ENCODE measurements at places on chromosomes 5 and 9. TPM values are rescaled to one million over a fixed set of nuclear protein-coding genes. Genes with fewer than 3 reads are reported as not detected.

GRCh38 chr5:144367991-144368390 is 197.3 kb downstream of the KCTD16 start:
- DNase-seq, result no peak

DNA sequence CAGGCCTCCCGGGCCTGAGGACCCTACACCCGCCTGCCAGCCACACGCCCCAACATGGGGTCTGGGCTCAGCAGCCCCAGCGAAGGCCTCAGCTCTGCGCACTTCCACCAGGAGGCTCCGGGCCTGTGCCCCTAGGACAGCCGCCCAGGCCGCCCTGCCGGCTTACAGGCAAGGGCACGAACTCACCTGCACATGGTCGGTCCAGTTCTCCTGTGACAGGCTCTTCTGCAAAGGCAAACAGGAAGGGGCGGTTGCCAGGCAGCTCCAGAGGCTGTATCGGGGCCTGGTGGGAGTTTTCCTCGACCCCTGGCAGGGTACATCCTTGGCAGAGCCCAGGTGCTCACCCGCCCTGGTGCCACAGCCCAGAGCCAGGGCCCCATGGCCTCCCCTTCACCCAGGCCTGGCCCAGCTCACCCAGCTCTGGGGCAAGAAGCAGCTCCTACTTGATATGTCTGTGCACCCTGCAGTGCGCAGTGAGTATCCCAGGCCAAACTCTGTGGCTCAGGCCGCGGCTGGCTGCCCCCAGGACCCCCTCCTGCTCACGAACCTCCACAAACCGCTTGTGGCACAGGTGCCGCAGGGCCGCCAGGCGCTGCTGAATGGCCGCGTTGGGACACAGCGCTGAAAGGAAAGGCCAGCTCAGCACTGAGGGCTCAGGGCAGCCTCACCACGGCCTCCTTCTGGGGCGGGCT is 52.2 kb upstream of the NRARP start:
- no peak for DNase-seq

DNA sequence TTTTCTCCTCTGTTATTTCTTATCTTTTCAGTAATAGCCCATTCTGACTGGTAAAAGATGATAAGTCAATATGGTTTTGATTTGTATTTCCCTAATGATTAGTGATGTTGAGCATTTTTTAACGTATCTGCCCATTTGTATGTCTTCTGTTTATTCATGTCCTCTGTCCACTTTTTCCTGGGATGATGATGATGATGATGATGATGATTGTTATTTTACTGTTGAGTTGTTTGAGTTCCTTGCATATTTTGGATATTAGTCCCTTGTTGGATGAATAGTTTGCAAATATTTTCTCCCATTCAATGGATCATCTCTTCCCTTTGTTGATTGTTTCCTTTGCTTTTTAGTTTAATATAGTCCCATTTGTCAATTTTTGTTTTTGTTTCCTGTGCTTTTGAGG is 27.0 kb downstream of the UTP15 start:
- DNase-seq, result no peak

DNA sequence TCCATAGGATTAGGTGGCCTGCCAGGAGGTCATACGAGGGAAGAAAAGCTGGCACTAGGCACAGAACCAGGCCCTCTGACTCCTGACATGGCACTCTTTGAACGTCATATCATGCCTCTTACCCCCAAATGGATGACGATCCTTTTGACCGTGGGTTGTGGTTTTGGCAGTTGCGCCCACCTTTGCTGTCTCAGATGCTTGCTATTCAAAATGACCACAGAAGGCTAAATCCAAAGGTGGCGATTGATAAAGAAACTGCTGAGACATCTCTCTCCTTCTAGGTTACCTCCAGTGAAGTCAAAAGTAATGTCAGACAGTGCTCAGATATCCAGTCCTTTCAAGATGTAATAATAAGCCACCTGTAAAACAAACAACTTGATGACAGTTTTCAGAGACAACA is 385.0 kb downstream of the EFNA5 start:
- no peak for DNase-seq

DNA sequence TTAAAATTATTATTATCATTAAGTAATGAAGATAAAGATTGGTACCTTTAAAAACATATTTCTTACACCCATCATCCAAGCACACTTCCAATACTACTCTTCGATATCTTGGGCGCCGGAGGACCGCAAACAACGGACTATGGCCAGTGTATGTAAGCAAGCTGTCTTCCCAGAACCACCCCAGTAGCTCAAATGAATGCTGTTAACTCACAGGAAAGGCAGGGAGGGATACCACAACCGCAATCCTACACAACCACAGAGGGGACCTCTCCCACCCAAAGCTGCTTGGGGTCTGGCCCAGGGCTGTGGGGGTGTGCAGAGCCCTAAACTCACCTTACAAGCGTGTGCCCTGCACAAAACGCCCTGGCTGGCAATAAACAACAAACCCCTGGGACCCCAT is 20.6 kb downstream of the GOLM1 start:
- no peak for DNase-seq

GRCh38 chr5:41857989-41858388 is 12.2 kb downstream of the OXCT1 start:
- DNase-seq, result no peak

GRCh38 chr9:129221979-129222635 is 44.0 kb upstream of the IER5L start:
- DNase-seq, result no peak

DNA sequence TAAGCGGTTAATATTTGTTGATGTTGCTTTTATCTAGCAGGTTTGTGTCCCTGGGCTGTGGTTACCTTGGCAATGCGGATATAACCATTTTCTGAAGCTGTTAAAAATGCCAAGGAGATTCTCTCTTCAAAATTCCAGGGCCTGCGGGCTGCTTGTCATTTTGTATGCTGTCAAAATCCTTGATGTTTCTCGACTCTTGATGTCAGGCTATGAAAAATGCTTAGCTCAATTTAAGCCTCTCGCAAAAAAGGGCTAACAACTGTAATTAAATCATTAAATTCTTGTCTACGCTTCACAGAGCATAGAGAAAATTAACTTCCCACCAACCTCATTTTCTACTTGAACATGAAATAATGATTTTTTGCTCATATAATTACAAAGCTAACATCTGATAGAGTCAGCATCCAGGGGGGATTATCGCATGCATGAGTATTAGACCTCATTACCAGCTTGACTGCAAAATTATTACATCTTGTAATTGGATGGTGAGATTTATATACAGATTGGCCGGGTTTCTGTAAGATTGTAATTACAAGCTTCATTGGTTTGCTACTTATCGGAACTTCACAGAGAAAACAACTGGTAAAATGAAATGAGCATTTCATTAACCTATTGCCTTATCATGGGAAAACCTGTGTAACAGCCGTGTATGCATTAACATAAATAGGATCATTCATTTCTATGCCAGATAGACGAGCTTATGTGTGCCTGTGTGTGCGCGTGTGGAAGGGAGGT is 83.1 kb upstream of the IRX1 start:
- no peak for DNase-seq

DNA sequence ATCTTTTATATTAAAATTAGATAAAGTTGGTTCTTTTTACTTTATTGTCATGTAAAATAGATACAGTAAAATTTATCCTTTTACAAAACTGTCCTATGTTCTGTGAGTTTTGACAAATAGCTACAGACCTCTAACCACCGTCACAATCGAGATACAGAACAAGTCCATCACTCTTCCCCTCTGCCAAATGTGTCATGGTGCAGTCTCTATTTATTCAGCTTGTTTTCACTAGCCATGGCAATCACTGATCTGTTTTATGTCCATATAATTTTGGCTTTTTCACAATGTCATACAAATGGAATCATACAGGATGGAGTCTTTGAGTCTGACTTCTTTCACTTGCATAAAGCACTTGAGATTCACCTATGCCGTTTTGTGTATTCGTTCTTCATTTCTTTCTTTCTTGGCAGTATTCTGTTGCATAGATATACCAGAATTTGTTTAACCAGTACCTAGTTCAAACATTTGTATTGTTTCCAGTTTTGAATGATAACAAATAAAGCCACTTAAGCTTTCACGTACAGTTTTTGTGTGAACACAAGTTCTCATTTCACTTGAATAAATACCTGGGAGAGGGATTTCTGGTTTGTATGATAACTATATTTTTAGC is 273.2 kb upstream of the MPDZ start:
- no peak for DNase-seq

- no peak for DNase-seq
Observed at GRCh38 chr9:23707249-23707648, 118.8 kb downstream of the ELAVL2 start.

DNA sequence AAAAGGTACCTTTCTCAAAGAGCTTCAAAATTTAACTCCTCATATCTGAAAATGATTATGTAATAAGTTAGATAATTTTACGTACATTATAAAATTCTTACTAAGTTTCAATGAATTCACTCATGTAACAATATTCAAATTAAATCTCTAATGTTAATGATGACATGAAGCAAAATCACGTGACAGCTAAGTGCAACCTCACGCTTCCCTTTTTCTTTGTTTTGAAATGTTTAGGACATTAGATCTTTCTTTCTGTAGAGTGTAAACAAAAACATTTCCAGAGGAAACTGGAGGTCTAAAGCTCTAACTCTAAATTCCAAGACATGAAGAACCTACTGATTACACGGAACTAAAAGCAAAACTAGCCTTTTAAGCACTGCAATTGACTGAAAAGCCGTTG is 227.3 kb upstream of the TBCA start:
- DNase-seq, result no peak

DNA sequence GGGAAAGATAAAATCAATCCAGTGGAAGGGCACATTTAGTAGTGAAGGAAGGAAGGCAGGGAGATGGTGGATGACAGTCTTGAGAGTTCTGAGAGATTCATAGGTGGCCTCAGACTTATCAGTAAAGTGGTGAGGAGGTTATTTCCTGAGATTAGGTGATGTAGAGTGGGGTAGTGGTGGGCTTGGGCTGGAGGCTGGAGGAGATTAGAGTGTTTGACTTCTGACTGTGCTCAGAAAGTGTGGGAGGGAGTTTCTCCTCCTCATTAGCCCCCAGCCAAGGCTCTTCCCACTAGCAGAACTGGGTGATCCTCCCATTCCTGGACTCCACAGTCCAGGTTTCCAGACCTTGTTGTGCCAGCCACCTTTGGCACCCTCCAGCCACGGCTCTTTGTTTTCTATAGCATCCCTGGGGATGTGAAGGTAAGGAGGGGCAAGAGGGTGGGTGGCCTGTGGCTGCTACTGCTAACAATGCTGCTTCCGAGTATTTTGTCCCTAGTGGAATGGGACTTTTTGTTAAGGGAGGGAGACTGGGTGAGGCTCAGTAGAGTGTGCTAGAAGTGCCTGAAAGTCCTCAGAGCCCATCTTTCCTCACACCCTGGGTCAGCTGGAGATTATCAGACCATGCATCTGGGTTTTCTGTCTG is 94.4 kb downstream of the ADRB2 start:
- DNase-seq, result no peak

DNA sequence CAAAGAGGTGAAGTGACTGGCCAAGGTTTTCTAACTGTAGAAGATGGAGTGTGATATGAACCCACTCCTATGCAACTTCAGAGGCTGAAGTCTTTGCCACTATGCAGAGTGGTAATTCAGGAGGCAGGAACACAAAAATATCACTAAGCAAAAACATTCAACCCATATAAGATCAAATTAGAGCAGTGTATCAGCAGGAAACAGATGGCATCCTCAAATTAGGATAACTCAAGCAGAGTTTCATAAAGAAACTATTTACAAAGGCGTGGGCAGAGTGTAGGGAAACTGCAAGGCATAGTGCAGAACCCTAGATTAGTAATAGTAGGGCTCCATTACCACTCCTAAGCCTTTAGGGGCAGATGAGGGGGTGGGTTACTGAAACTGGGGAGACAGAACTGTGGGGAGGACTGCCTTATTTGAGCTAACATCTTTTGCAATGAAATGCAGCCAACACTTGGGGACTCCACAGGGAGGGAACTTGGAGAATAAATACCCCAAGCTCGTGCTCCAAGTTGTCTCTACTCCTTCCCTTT is 72.2 kb downstream of the PTTG1 start:
- no peak for DNase-seq

- no peak for DNase-seq
Observed at GRCh38 chr5:143258559-143259253, 144.8 kb downstream of the NR3C1 start.

DNA sequence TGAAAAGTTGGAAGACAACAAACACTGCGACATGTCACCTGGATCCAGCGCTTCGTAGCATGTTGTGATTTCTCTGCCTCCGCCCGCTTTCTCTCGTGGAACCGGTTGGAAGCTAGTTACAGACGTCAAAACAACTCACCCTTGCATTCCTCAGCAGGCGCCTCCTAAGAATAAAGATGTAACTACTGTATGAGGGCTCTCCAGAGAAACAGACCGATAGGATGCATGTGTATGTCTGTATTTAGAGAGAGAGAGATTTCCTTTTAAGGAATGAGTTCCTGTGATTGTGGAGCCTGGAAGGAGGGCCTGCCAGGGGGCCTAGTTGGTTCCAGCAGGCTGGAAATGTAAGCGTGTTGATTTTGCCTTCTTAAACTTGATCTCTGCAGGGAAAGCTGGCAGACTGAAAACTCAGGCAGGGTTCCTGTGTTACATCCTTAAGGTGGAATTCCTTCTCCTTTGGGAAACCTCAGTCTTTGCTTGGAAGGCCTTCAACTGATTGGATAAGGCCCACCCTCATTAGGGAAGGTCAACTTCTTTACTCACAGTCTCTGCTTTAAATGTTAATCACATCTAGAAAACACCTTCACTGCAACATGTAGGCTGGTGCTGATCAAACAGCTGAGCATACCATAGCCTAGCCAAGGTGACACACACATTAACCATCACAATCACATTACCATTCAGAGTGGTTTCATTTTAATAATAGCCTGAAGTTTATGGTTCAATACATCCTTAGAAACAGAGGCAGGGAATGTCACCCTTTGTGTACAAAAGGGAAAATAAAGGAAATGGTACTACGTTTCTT is 163.8 kb downstream of the SYK start:
- no peak for DNase-seq

- no peak for DNase-seq
Observed at GRCh38 chr5:34657274-34657921, 1.3 kb downstream of the RAI14 start.

DNA sequence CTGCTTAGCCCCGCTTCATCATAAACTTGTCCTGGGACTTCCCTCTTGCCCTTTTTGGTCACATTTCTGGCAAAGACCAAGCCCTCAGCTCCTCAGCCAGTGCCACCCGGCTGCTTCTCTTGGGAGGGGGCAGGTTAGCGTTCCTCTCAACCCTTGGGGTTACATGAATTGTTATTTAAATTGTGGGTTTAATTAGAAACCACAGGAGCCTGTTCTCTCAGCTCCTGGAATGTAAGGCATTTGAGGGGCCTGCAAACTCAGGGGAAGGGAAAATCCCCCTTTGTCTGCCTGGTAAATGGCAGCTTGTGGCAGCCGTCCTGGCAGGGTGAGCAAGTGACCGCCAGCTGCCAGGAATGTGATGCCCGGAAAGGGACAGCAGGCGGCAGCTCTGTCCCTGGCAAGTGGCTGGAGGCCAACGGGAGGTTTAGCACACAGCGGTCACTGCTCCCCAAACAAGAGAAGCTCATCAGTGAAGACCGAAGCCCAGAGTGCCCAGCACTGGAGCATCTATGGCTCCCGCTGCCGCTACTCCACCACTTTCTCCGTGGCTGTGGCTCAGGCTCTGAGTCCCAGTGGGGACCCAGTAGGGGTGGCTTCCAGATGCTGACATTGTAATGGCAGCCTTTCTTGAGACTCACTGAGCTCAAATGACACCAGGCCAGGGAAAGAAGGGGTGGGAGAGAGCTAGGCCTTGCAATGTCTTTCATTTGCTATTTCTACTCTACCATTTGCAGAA is 51.7 kb downstream of the SHB start:
- peak; percentile 90 for DNase-seq

The PCDHGC4 gene
- 5.8 TPM for total RNA-seq

The NME5 gene
- 2.0 TPM for total RNA-seq

The AGTPBP1 gene
- total RNA-seq, result 39.0 TPM

The RBM18 gene
- total RNA-seq, result 32.3 TPM

The SLCO6A1 gene
- total RNA-seq, result not detected

The FBXO38 gene
- total RNA-seq, result 61.3 TPM

The PAEP gene
- not detected for total RNA-seq

The ZNF483 gene
- total RNA-seq, result 7.4 TPM

The SLC36A2 gene
- not detected for total RNA-seq

Data from cardiac septum (tissue), 1 donor.